ENCODE measurements at places on chromosomes 5 and 9. TPM values are rescaled to one million over a fixed set of nuclear protein-coding genes. Genes with fewer than 3 reads are reported as not detected.

GRCh38 chr5:6106756-6107155 lies 271.6 kb downstream of the MED10 start:
- DNase-seq, result no peak

PURA gene
- total RNA-seq, result 8.2 TPM

GRCh38 chr5:95081500-95081960 lies 203.4 kb downstream of the MCTP1 start:
- DNase-seq, result peak; percentile 93

GRCh38 chr5:65577141-65577540 lies 14.0 kb downstream of the PPWD1 start:
- no peak for DNase-seq

TSSK1B gene
- not detected for total RNA-seq

GRCh38 chr9:6047020-6047419 lies 31.6 kb upstream of the RANBP6 start:
- DNase-seq, result no peak

DNA sequence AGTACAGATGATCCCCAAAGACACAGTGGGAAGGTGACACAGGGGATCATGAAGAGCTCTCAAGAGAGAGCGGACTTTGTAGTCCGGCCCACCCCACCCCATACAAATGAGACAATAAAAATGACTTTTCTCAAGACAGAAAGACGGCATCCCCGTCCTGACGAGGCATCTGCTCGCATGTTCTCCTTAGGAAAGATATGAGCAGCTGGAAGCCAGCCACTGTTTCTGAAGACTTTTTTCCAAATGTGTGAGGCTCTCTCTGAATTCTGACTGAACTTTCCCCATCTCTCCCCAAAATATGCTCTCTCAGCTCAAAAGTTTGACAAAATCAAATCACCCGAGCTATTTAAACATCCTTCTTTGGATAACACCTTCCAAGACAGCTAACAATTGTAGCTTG lies 105.2 kb downstream of the RFK start:
- no peak for DNase-seq

IFNA10 gene
- not detected for total RNA-seq

DNA sequence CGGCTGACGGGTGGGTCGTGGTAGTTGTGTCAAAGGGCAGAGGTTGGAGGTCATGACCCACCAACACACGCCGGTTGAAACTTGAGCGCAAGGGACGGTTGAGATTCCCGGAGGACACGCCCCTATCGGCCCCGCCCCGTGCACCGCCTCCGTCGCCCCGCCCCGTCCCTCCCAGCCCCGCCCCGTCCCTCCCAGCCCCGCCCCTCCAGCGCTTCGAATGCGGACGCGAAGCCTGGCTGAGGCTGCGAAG lies 226 bp upstream of the RANBP17 start:
- DNase-seq, result no peak

GRCh38 chr5:147234825-147235635 lies at the start of gene STK32A:
TSS of gene STK32A (plus strand) at chr5:147235026. CDS start at chr5:147239635, 4,609 bp downstream.
- peak; percentile 25 for DNase-seq

GRCh38 chr9:89420397-89421178 lies 77.3 kb downstream of the SEMA4D start:
- DNase-seq, result no peak

DNA sequence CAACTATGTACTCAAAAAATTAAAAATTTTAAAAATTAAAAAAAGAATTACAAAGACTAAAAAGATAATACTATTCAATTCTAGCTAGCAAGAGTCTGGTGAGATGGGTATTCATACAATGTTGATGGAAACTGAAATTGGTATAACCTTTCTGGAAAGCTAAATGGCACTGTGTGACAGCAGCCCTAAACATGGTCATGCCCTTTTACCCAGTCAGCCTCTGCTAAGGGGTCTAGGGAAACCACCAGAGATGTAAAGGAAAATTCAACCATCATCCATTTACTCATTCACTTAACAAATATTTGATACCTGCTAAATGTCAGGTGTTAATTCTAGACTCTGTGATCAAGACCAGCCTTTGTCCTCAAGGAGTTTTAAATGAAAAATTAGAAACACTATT lies 29.3 kb downstream of the IL31RA start:
- no peak for DNase-seq

GRCh38 chr9:128218518-128219389 lies 15.6 kb downstream of the DNM1 start:
- DNase-seq, result peak; percentile 90

GRCh38 chr9:115941561-115942315 lies 211.9 kb upstream of the PAPPA start:
- DNase-seq, result no peak

DNA sequence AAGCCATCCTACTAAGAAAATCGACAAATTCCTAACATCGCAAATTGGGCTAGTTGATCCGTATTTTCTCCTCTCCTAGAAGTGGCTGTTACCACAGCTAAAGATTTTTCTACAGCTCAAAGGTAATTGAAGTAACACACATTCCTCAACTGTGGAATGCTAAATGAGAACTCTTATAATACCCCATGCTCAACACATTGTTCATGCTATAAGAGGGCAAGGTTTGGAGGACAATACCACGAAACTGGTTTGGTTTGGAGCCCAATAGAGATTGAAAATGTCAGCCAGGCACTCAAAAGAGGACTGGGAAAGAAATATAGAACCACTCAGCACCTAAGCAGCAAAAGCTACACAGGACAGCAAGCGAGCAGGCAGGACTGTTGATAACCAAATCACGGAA lies 10.1 kb downstream of the TXN start:
- DNase-seq, result no peak

KIF12 gene
- total RNA-seq, result 0.97 TPM

SGCD gene
- total RNA-seq, result not detected

DNA sequence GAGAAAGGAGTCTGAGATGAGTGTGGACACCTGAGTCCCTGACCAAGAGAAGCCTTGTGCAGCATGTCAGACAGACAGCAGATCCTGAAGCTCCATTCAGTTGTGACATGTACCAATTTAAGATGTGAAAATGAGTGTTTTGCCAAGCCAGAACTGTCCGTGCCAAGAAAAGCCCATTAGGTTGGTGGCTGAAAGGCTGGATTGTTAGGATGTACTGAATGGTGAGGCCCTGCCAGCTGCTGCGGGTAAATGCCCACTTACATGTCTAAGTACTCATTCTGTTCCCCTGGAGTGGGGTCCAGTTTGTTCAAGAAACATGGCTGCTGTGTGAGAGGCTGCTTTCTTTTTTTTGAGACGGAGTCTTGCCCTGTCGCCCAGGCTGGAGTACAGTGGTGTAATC lies 14.6 kb downstream of the DAPK1 start:
- no peak for DNase-seq

TEX48 gene
- not detected for total RNA-seq

NR2F1 gene
- total RNA-seq, result 23.9 TPM

PCDHA6 gene
- total RNA-seq, result not detected

- peak; percentile 9 for DNase-seq
Observed at GRCh38 chr5:167049043-167049663, 1242.3 kb upstream of the WWC1 start.

MSX2 gene
- not detected for total RNA-seq

DNA sequence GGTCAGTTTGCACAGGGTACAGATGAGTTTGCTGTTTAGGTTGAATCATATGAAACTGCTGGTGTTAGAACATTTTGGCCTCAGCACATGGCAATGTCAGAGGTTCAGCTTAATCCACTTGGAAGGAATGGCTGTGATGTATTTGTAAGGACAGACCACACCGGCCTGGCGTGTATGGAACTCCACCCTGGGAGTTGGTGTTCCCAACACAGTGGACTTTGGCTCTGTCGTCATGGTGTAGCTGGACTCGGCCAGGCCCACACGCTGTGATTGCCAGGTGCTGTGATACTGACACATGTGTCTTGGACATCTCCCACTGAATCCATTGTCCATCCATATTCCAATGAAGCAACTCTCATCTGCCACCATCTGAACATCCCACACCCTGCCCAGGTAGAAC lies 90.3 kb downstream of the ZNF618 start:
- no peak for DNase-seq

FAM13B gene
- total RNA-seq, result 25.4 TPM

SHC3 gene
- total RNA-seq, result 2.0 TPM

DNA sequence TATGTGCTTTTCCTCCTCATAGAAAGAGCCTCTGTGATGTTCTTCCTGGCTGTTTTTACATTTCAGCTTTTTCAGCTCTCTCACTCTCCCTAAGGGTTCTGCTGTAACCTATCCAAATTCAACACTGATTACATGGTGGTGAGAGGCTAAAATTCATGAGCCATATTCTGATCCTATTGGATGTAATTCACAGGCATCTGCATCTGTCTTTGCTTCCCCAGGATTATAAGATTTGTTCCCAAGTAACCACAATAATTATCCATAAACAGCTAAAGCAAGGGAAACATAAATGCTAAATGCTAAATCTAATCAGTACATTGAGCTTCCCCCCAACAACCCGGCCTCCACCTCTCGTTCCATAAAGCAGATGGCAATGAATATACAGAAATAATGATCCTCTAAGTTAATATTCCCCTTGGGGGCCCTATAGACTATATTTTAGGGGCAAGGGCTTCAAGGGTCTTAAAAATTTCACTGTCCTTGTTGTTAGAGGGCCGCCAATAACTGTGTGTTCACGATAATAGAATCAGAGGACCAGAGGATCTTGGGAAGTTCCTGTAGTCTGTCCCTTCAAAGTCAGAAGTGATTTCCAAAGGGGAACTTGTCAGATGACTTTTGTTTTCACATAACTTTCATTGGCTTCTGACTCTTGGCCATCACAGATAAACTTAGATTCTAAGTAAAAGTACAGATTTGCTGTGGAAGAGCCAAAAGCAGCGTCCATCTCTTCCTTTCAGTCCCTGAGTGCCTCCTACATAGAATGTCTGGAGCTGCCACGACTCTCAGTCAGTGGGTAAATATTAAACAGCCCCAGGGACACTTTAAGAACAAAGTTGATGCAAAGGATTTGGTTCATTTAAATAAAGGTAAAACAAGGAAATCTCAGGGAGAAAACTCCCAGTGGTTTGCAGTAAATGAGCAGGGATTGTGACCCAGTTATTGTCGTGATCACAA lies 125.6 kb downstream of the ALDH1A1 start:
- DNase-seq, result no peak

GRCh38 chr5:156330141-156330870 lies 3.3 kb downstream of the SGCD start:
- DNase-seq, result no peak

- no peak for DNase-seq
Observed at GRCh38 chr5:122835681-122836080, 9.7 kb upstream of the SNX24 start.

GRCh38 chr5:33148076-33148513 lies 292.7 kb upstream of the TARS1 start:
- no peak for DNase-seq

Measured in endothelial cell of umbilical vein (primary cell).